ENCODE measurements at places on chromosomes 6 and 20.

GRCh38 chr20:47544852-47545251 lies 43.2 kb downstream of the NCOA3 start:
- no peak for DNase-seq

DNA sequence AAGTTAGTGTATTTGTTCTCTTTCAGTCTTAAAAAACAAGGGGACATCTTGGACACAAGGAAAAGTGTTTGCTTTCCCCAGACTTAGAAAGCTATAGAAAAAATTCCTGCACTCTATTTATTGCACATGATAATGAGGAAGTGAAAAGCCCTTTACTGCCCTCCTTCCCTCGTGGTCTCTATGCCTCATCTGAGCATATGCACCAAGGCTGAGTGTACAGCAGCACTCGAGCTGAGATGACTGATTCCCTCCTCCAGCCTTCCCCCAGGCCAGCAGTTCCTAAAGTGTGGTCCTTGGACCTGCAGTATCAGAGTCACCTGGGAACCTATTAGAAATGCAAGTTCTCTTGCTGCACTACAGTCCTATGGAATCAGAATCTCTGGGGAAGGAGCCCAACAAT lies 14.3 kb upstream of the LAMP5 start:
- DNase-seq = no peak

GRCh38 chr20:3739054-3739925 lies 6.8 kb downstream of the HSPA12B start:
- no peak for DNase-seq

DNA sequence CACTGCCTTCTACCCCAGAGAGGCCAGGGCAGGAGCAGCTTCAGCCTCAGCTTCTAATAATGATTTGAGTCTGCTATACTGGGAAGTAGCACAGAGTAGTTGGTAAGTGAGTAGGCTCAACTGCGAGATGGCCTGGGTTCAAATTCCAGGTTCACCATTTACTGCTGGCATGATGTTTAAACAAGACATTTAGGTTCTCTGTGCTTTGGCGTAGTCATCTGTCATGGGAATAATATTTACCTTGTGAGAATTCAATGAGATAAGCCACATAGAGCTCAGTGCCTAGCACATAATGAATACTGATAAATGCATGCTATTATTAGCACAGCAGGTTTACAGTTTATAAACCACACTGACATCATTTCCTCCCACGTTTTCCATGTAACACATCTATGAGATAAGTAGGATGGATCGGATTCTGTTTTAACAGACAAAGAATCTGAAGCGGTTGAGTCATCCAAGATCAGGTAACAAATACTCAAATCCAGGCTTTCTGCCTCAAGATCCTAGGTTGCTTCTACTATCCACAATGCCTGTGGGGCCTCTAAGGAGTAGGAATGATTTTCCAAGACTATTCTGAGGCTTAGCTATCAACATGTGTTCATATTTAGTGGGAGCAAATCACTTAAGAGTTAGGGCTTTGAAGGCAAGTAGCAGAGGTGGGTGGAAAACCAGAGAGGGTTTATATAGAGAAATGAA lies 72.9 kb upstream of the DTNBP1 start:
- peak; percentile 52 for DNase-seq

GRCh38 chr6:7546896-7547295 lies 5.4 kb downstream of the DSP start:
- DNase-seq = no peak

DNA sequence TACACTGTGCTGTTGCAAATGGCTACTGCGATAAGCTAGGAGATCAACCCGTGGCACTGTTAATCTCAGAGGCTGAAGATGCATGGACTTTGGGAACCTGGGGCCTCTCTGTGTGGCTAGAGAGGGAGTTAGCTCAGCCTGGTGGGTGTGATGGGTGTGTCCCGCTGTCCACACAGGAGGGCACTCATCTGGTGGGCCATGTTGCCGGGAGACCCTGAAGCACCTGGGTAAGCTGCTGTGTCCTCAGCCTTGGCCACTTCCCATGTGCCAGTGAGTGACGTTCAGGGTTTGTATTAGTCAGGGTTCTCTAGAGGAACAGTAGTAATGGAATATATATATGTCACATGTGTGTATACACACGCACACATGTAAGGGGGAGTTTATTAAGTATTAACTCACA lies 132.7 kb downstream of the ERMARD start:
- no peak for DNase-seq

- no peak for DNase-seq
Measured at GRCh38 chr20:44154521-44155001, 32.4 kb downstream of the JPH2 start.

All from Jurkat, Clone E6-1 (cell line).